ENCODE measurements at places on chromosomes 6 and 20.

DNA sequence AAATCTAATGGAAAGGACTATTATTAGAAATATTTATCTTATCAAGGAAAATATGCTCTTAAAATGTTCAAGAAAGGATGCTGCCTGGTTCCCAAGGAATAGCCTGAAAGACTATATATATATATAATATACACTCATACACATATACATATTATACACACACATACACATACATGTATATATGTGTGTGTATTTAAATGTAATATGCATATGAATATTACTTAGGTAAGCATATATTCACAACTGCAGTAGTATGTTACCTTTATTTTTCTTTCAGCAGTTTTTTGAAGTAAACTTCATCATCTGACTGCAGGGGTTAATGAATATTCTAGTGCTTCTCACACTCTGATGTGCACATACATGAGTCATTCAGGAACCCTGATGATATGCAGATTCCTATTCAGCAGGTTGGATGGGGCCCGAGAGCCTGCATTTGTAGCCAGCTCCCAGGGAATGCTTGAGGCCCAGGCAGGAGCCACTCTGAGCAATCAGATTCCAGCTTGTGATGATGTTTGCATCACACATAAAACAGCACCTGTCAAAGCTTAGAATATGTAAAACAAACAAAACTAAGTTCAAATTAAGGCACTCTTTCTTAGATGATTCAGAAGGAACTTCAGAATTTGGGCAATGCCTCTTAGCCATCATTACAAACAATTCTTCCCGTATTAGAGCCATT lies 16.1 kb downstream of the MYLK4 start:
- DNase-seq = no peak

GRCh38 chr20:7728338-7728737 lies 211.9 kb downstream of the HAO1 start:
- DNase-seq = no peak

GRCh38 chr6:125887372-125887771 lies 69.2 kb upstream of the HINT3 start:
- no peak for DNase-seq

- no peak for DNase-seq
These were observed 13.4 kb downstream of the SPINT4 start for GRCh38 chr20:45735552-45735951.

- no peak for DNase-seq
These were observed 380.1 kb downstream of the FRK start for GRCh38 chr6:115680621-115681020.

- no peak for DNase-seq
These were observed 259.9 kb upstream of the MARCKS start for GRCh38 chr6:113597231-113597583.

- no peak for DNase-seq
These were observed 896 bp upstream of the RNASET2 start for GRCh38 chr6:166957087-166957804.

DNA sequence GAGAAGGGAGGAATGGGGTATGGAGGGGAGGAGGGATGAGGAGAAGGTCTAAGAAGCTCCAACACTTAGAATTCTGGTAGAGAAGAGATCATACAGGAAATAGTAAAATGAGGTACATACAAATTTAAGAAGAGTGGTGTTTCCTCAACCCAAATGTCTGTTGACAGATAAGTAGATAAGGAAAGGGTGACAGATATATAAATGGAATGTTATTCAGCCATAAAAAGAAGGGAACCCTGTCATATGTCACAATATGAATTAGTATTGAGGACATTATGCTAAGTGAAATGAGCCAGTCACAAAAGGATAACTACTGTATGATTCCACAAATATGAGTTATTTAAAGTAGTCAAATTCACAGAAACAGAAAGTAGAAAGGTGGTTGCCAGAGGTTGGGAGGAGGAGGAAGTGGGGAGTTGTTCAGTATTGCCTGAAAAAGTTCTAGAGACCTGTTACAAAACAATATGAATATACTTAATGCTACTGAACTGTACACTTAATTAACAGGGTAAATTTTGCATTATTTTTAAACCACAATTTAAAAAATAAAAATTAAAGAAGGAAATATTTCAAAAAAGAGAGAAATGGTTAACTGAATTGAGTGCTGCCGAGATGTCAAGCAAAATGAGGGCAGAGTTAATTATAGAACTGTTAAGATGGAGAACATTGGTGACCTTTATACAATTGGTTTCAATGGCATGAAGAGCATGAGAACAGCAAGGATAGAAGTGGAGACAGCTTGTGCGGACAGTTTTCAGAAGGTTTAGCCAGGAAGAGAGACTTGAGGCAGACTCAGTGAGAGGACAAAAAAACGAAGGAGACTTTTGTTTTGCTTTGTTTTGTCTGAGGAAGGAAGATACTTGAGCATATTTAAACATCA lies 47.6 kb upstream of the ADGRF4 start:
- DNase-seq = no peak

- no peak for DNase-seq
These were observed 99.1 kb downstream of the ADGB start for GRCh38 chr6:146697921-146698320.

- DNase-seq = no peak
These were observed 183.1 kb downstream of the OGFRL1 start for GRCh38 chr6:71471718-71472117.
